M059J (cell line): ENCODE measurements at places on chromosomes 1 and 21. TPM values are rescaled to one million over a fixed set of nuclear protein-coding genes. Genes with fewer than 3 reads are reported as not detected.

Gene INSRR
- total RNA-seq: not detected in 2 replicates

Gene TRNP1
- 3.9 and 11.6 TPM in 2 replicates for total RNA-seq

Gene TMPRSS15
- total RNA-seq: 0.17 and 0.91 TPM in 2 replicates

Gene DDAH1
- 71.0 and 82.7 TPM in 2 replicates for total RNA-seq
